ENCODE measurements at places on chromosomes 7 and 10.

GRCh38 chr7:136728945-136729344 lies 139.5 kb upstream of the CHRM2 start:
- no peak for DNase-seq

GRCh38 chr10:30580241-30580640 lies 49.3 kb downstream of the LYZL2 start:
- no peak for DNase-seq

DNA sequence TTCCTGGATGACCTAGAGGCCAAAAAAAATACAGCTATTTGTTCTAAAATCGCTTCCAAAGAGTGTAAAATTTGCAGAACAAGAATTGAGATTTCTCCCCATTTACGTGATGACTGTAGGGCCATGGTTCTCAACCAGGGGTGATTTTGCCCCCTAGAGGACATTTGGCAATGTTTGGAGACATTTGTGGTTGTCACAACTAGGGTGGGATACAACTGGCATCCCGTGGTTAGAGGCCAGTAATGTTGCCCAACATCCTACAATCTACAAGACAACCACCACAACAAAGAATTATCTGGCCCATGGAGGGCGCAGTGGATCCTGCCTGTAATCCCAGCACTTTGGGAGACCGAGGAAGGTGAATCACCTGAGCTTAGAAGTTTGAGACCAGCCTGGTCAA lies 22.8 kb upstream of the MALSU1 start:
- DNase-seq = no peak

DNA sequence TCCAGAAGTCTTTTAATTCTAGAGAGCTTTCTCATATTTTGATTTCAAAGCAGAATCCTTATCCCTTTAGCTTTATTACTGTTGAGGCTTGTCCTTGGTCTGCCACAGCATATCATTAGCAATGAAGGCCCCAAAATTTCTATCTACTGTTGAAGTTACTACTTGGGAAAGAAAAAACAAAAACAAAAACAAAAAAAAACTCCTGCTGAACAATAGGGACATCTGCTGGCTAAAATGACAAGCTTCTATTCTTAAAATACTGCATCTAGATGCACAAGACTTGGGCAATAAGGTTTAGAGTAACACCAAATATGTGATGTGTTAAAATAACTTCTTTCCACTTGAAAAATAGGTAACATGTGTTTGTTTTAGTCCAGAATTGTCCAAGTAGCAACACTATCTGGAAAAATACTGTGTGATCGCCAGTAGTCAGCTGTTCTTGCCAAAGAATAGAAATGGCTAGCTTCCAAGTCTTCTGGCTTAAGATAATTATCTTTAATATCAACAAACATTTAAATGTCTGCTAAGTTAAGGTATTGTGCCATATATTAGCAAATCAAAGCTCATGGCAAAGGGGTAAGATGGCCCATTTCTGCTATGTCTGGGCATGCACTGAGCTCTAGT lies 3.8 kb upstream of the DMTF1 start:
- DNase-seq = no peak

DNA sequence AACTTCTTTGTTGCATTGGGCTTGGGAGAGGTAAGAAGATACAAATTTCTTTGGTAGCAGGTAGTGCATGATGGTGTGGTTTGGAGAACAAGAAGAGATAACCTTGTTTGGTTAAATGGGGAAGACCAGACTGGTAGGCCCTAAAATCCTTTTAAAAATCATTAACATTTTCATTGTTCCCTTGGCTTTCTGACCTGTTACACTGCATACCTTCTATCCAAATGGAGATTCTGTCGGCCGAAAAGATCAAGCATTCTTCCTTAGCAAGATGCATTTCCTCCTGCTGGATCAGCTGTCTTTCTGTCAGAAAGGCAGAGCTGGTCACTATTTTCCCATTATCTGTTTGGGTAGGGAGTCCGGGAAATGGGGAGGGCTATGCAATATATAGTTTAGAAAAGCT lies 33.7 kb downstream of the AGK start:
- no peak for DNase-seq

GRCh38 chr7:19378345-19378714 lies 233.1 kb upstream of the FERD3L start:
- no peak for DNase-seq

GRCh38 chr7:77738871-77739270 lies 42.6 kb downstream of the RSBN1L start:
- no peak for DNase-seq

DNA sequence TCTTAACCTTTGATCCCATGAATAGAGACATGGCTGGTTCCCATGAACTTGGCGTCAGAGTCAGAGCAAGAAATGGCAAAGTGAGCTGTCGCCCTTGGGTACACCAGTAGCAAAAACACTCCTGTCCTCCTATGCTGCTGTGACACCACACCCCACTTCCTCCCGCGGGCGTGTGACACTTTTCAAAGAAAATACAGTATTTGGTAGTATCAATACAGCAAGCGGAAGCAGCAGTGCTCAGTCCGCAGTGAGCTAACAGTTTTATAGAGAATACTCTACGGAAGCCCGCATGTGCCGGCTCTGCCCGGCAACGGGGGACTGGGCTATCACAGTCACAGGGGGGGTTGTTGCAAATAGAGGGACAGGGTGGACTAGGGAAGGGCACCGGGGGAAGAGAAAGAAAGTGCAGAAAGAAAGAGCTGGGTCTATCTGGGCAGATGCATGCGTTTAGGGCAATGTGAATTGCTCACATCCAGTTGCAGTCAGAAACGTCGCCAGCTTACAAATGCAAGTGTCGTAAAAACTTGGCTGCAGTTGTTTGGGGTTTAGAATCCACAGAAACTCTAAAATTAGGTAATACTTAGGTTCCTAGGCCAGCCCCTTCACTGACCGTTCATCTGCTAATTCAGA lies 49.8 kb downstream of the PRKCQ start:
- DNase-seq = no peak

GRCh38 chr10:50211670-50212069 lies 39.6 kb downstream of the ASAH2 start:
- DNase-seq = no peak

DNA sequence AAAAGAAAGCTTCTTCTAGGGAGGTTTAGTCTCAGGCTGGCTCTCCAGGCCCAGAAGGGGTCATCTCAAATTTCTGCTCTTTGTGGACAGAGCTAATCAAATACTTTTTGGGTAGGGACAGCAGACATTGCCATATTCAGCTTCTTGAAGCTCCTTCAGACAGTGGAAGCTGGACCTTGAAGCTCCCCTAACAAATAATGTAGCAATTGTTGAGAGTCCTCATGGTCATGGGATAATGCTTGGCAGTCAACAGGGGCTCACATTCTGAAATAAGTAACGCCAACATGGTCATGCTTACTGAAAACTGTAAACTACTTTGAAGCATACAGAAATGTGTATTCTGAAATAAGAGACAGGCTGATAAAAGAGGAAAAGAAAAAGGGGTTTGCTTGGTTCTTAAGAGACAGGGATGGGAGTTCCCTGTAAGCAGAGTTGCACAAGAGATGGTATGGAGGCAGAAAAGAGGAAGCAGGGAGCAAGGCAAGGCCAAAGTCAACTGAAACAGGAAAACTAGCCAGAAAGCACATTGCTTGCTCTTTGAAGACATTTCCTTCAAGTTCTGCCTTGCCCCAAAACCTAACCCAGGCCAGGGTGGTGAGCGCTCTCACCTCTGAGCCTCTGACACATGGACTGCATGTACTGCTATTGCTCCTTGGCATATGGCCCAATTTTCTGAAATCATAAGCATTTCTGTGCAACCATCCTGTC lies 53.1 kb upstream of the KMT2E start:
- DNase-seq = peak; percentile 80

- DNase-seq = no peak
These were observed 49.0 kb downstream of the TES start for GRCh38 chr7:116259156-116259870.

DNA sequence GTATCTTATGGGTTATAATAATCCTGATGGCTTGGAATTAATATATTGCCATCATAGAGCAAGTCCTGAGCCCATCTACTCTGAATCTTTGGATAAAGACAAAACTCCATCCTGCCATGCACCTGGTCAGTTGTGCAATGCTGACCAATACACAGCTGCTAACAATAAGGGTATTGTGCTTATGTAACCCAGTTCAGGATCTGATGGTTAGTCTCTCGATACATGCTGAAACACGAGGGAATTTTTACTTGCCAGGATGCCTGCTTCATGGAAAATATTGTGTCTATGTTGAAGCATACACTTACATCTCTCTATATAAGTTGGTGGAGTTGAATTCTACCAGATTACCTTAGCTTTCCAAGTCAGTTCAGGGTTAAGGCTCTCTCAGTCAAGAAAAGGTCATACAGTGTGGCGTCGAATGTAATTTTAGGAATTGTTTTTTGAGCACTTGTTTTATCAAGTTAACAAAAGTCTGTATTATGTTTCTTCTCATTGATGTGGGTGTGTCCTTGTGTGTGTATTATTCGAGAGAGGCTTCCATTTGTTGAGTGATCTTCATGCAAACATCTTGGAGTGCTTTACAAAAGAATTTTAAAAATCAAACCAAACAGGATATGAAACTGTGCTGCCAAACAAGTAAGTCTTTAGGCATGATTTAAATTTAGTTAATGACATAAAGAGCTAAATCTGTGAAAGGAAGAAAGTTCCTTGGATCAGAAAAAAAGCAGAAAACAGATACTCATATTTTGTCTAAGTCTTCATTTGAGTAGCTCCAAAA lies 449.1 kb downstream of the SUGCT start:
- DNase-seq = no peak

GRCh38 chr10:21110358-21110757 lies 213.2 kb upstream of the NEBL start:
- no peak for DNase-seq

GRCh38 chr10:104350127-104350635 lies 3.5 kb upstream of the CFAP58 start:
- DNase-seq = no peak

DNA sequence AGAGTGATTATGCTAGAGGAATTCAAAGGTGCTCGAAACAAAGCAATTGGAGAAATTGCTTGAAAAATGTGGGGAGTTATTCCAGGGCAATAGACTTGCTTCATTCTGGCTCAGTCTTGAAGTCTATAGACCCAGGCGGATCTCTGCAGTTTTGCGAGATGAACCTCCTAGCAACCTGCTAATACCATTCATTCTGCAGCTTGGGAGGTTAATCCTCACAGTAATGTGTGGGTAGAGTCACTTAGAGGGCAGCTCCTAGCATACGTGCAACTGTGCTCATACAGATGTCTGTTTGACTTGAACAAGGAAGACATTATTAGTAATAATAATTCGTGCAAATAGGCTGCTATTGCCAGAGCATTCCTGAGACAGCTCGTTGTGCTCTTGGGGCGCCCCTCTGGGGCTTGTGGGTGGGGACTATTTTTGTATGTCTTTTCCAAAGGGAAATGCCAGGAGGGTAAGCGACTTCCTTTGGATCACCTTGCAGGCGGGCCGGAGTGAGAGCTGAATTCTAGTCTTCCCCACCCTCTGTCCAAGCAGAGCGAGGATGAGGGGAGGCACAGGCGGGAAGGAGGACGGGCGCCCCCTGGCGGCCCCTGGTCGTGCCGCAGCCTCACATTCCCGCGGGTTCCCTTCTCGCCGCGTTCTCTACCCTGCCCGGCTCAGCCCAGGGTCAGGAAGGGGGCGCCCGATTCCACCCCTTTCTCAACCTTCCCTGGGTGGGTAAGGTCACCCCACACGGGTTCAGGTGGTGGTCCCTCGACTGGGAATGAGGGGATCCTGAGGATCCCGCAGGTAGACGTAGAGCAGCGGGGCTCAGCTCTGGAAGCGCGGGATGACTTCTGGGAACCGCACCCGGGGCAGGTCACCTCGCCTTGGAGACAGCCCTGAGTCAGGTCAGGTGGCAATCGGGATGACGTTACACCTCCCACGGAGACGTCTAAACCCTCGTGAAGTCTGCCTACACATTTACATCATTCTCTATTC lies 241.5 kb downstream of the PHTF2 start:
- no peak for DNase-seq

DNA sequence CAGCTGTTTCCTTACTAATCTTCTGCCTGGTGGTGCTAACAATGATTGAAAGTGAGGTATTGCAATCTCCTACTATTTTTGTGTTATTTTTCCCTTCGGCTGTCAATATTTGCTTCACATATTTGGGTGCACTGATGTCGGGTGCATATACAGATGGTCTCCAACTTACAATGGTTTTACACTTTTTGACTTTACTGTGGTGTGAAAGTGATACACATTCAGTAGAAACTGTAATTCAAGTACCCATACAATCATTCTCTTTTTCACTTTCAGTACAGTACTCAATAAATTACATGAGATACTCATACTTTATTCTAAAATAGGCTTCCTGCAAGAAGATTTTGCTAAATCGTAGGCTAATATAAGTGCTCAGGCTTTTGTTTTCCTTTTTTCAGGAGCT lies 73.2 kb downstream of the RNF216 start:
- no peak for DNase-seq

- DNase-seq = no peak
These were observed 154.0 kb downstream of the PLXDC2 start for GRCh38 chr10:19970256-19970655.

DNA sequence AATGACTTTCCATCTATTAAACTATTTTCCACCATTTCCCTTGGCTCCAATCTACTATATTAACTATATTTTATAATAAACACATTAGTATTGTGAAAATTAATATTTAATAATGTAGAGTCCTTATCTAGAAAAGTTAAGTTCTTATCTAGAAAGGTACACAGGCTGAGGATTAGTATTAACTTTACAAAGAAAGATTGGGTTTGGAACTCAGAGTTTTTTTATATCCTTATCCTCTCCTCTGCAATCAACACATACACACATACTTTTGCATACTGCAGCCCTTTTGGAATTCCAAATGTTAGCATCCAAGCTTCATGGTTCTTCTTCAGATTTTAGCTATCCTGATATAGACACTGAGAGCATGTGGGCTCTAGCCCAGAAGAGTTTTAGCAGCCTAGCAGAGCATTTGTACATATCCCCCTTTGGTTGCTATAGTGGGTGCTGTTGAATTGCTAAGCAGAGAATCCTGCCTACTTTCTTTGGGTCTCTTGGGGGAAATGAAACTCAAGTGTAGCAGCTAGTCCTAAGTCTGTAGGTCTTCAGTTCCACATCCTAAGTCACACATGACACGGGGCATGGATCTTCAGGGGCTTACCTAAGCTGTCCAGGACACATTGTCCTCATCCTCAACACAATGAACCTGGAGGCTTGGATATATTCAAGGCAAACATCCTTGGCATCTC lies 874.6 kb downstream of the LRMDA start:
- DNase-seq = no peak

GRCh38 chr10:97115846-97116245 lies 69.9 kb downstream of the SLIT1 start:
- DNase-seq = no peak

GRCh38 chr10:74967911-74968666 lies 141.7 kb downstream of the KAT6B start:
- DNase-seq = no peak

GRCh38 chr7:118076564-118076963 lies 107.4 kb upstream of the LSM8 start:
- DNase-seq = no peak

- no peak for DNase-seq
These were observed 117.7 kb downstream of the PFKFB3 start for GRCh38 chr10:6320320-6321010.

DNA sequence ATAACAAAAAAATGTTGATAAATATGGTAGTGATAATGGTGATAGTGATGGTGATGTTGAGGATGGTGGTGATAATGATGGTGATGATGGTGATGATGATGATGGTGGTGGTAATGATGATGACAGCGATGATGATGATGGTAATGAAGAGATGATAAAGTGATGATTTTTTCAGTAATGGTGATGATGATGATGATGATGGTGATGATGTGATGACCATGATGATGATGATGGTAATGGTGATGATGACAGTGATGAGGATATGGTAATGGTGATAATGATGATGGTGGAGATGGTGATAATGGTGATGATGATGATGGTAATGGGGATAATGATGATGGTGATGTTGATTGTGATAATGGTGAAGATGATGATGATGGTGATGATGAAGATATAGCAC lies 321.6 kb downstream of the TNS3 start:
- DNase-seq = no peak

All from tibial artery (tissue), 4 donors.